ENCODE measurements at places on chromosomes 4 and X. TPM values are rescaled to one million over a fixed set of nuclear protein-coding genes. Genes with fewer than 3 reads are reported as not detected.

GRCh38 chr4:101600287-101600686 lies 190.2 kb upstream of the BANK1 start:
- no peak for DNase-seq

- no peak for DNase-seq
Measured at GRCh38 chr4:13207226-13207625, 276.9 kb downstream of the RAB28 start.

GRCh38 chrX:124413244-124413643 lies 66.9 kb downstream of the SH2D1A start:
- no peak for DNase-seq

DNA sequence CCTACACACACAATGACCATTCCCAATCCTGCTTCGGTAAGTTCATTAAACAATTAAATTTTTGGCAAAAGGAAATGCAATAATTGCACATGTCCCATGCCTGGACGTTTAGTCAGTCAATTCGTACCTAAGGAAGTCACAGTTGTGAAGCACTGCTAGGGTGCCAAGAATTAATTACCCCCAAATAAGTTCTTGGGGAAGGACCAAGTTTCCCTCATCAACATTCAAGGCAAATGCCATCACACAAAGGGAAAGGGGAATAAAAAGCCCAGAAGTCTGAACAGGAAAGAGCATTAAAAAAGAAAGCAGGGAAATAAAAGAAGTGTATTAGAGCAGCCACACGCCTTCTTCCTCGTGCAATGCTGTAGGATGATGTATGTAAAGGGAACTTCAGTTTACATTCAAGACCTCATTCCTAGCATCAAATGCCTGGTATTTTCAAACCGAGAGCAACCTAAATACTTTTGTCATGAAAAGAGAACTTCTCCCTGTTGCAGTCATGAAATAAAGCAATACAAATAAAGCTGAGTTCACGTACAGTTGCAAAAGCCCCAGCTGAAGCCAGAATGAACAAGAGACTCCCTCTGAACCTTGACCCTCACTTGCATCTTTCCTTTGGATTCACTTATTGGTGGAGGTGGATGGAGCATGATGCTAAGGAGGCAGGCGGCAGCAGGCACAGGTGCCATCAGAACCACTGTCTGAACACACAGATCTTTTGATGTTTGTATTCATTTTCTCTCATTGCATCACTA lies 124.0 kb upstream of the PPARGC1A start:
- DNase-seq: no peak

- DNase-seq: no peak
Measured at GRCh38 chr4:185896817-185897488, 85.0 kb upstream of the SORBS2 start.

Gene RBM46
- total RNA-seq: not detected

Gene ARHGAP6
- 2.8 TPM for total RNA-seq

Gene JADE3
- 9.5 TPM for total RNA-seq

- no peak for DNase-seq
Measured at GRCh38 chr4:133000012-133000411, 149.1 kb upstream of the PCDH10 start.

DNA sequence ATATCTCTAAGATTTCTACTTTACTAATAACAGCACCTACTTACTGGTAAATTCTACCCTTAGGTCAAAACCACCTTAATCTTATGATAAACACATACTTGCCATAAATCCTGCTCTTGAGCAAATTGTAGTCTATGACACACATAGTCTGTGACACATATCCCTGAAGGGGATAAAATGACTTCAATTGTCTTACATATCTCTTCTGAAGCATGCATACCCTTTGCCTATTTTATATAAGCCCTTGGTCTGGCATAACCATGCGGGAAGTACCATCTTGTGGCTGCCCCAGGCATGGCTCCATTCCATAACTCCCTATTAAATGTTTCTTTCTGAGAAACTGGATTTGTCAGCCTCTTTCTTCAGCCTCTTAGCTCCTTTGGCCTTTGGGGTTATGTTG lies 248.9 kb downstream of the SLC7A11 start:
- DNase-seq: no peak

DNA sequence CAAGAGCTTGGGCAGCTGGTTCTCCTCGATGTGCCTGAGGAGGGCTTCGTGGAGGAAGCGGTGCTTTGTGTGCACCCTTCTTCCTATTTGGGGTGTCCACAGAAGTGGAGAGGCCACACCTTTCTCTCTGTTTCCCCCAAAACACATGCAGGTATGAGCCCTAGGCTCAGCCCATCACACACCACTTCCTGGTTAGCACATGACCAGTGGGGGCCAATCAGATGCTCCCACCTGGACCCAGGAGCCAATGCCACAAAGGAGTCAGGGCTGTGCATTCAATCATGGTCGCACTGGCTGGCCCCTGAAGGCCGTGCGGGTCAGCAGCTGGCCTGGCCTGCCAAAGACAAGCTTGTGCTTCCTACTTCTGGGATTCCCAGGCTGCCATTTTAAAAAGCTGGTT lies 51.4 kb downstream of the PPP2R2C start:
- DNase-seq: no peak

DNA sequence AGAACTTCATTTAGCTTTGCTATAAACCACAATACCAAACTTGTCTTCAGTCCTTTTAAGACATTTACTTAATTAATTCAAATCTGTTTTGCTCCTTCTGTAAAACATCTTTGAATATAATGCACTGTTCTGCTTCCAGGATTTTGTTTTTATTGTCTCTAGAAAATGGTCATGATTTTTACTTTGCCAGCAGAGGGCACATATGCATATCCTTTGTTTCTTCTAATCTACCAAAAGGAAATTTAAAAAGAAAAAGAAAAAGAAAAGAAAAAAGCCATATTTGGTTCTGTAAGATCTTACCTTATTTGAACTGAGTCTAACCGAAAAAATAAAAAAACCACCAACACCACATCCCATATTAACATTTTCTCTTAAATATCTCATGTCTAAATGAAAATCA lies 101.9 kb upstream of the CCSER1 start:
- DNase-seq: no peak

DNA sequence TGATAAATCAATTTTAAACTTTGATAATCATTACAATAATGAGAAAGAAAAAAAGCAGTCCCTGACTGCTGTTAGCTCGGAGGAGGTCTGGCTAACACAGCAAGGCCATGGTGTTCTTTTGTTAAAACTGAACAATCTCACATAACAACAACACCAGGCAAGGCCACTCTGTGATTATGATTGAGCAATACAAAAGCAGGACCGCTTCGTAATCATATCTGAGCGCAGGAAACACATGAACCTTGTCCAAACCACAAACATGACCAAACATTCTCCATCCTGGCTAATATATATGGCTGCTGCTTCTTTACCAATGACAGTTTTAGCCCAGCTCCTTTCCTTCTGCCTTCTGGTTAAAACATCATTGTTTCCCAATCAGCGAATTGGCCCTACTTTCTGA lies 76.8 kb upstream of the DDX53 start:
- no peak for DNase-seq

Gene FGA
- not detected for total RNA-seq

GRCh38 chrX:95076449-95076848 lies 1402.4 kb downstream of the FAM133A start:
- DNase-seq: no peak

DNA sequence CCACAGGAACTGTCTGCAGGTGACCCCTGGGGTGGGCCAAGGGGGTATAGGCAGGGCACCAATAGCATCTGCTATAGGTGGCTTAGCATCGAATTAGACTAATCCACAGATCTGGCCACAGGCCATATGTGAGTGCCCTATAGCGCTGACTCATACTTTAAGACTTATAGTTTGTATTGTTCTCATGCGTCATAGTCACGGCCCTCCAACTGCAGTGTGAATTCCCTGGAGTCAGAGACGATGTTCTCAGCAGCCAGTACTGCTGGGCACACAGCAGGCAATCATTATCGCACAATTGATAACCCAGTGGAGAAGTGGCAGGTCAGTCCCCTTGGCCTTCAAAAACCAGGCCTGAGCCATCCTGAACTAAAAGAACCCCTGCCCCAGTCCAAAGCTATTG lies 58.1 kb downstream of the ADGRG2 start:
- DNase-seq: no peak

Gene TLR6
- 1.5 TPM for total RNA-seq

DNA sequence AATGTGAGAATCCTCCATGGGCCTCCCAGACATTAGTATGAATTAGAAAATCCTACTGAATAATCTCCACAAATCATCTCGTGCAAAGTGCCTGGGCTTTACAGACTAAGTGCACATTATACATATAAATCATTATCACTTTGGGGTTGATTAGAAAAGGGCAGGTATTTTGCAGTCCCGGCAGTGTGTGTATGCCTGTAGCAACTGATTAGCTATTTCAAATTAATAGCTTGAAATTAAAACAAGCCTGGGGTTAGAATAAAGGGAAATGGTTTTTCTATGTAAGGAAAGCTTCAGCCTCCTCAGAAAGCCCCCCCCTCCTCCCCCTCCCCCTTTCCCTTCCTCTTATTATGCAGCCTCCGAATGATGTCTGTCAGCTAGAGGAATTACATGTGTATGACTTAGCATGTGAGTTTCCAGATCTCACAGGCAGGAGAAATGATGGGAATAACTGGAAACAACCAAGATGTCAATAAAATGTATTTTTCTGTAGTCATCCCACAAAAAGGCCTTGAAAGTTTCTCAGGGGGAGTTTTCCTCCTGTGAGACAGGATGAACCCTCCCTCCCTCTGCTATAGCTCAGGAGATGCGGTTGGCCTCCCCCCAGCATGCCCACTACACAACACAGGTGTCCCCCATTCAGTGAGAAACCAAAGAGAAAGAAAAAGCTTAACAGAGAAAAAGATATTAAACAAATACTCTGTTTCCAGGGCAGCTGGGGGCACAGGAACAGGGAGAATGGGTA lies 41.2 kb upstream of the RASGEF1B start:
- DNase-seq: no peak

DNA sequence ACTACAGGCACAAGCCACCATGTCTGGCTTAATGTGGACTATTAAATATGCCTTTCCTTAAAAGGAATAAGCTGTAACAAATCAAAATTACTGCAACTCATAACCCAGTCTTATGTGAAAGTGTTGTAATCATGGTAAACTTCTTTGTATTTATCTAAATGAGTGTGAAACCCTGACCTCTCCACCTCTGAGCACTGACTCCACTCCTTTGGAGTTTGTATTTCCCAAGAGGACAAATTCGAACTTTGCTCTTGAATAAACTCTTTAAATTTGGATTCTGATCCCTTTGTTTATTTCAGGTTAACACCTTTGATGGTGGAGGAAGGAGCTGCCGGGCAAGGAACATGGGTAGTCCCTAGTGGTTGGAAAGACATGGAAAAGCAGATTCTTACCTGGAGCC lies 48.3 kb upstream of the FAM9A start:
- no peak for DNase-seq

- no peak for DNase-seq
Measured at GRCh38 chr4:22962295-22962694, 269.6 kb downstream of the GBA3 start.

- DNase-seq: no peak
Measured at GRCh38 chr4:5749568-5749967, 38.6 kb downstream of the EVC start.

GRCh38 chr4:12399781-12400180 lies 971.1 kb upstream of the HS3ST1 start:
- no peak for DNase-seq

- DNase-seq: no peak
Measured at GRCh38 chrX:46278572-46278971, 266.6 kb downstream of the ZNF674 start.

GRCh38 chrX:46770000-46770816 lies 11.3 kb upstream of the SLC9A7 start:
- DNase-seq: no peak

DNA sequence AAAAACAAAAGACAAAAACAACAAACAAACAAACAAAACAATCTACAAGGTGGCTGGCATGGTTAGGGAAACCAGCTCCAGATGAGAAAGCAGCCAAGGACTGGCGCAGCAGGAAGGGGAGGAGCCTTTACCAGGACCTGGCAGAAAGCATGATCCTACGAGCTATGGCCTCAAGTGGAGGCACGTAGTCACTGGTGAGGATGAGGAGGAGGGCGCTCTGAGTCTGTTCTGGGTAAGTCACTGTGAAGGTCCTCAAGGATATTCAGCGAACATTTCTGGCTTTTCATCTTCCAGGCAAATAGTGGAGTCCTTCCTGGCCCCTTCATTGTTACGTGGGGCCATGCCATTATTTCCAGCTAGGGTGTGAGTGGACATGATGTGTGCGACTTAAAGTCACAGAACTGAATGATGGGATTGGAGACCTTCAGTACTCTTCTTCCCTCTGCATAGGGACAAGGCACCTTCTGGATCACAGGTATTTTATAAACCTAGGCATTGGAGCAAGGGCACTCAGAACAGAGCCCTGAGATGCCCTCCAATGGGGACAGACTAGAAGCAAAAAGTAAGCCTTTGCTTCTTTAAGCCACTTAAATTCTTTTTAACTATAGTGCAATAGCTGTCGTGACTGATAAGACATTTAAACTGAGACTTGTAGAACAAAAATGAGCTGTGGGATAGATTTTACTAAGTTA lies 771.3 kb downstream of the RAB28 start:
- no peak for DNase-seq

DNA sequence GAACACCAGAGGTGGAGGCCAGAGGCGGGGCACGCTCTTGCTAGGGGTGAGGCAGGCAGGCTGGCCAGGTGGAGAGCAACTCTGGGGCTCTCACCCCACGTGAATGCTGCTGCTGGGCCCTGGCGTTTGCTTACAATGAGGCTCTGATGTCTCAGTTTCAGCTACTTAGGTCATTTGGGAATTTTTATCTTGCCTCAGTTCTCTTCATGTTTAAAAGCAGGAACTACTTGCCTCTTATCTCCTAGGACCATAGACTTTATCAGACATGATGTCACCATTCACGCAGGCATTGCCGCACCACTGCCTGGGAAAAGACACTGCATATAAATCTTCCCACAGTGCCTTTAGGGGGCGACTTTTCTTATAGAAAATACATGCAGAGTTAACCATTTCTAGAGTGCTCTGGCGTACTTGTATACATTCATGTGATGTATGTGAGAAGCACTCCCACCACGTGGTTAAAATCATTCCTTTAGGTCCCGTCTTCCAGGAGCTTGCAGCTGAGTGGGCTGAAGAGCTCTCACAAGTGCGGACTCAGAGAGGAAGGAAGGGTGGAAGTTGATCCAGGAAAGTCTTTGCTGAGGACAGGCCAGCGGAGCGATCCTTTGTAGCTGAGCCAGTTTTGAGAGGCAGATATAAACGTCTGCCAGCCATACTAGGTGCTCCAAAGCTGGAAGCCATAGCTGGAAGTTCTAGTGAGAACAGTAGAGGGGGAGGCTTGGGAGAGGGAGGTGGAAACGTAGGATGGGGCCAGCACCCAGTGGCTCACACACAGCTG lies 84.3 kb upstream of the CLDN34 start:
- DNase-seq: no peak

All from left ventricle myocardium superior (tissue), 1 donor.